ENCODE measurements at places on chromosomes 16 and 17. TPM values are rescaled to one million over a fixed set of nuclear protein-coding genes. Genes with fewer than 3 reads are reported as not detected.

DNA sequence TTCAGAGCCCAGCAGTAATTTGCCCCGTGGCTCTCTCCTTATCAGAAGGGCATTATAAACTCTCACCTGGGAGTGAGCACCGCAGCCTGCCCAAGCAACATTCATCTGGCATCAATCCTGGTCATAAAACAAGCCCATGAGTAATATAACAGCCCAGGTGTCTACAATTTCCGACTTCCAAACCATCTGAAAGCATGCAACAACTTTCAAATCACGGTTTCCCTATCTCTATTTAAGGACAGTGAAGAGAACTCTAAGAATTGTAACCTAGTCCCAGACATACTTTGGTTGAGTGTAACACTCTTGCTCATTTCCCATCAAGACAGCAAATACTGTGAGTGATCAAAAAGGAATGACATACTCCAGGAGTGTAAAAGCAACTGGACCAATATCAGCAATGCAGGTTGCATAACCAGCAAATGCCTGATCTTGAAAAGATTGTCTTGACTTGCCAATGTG lies 487.4 kb upstream of the SOX9 start:
- no peak for DNase-seq

- DNase-seq = no peak
Observed at GRCh38 chr17:9533441-9533840, 42.2 kb downstream of the STX8 start.

- no peak for DNase-seq
Observed at GRCh38 chr17:21193031-21193430, 20.9 kb downstream of the TMEM11 start.

- peak; percentile 71 for DNase-seq
Observed at GRCh38 chr17:42642336-42642735, 16.7 kb upstream of the TUBG2 start.

- DNase-seq = no peak
Observed at GRCh38 chr17:68937890-68938514, 17.2 kb downstream of the ABCA8 start.

The HEATR9 gene
- not detected for total RNA-seq

The SPNS2 gene
- 0.34 TPM for total RNA-seq

The SLC16A5 gene
- 3.4 TPM for total RNA-seq
